GM23248 (cell line): ENCODE measurements at places on chromosomes 7 and 10. TPM values are rescaled to one million over a fixed set of nuclear protein-coding genes. Genes with fewer than 3 reads are reported as not detected.

DNA sequence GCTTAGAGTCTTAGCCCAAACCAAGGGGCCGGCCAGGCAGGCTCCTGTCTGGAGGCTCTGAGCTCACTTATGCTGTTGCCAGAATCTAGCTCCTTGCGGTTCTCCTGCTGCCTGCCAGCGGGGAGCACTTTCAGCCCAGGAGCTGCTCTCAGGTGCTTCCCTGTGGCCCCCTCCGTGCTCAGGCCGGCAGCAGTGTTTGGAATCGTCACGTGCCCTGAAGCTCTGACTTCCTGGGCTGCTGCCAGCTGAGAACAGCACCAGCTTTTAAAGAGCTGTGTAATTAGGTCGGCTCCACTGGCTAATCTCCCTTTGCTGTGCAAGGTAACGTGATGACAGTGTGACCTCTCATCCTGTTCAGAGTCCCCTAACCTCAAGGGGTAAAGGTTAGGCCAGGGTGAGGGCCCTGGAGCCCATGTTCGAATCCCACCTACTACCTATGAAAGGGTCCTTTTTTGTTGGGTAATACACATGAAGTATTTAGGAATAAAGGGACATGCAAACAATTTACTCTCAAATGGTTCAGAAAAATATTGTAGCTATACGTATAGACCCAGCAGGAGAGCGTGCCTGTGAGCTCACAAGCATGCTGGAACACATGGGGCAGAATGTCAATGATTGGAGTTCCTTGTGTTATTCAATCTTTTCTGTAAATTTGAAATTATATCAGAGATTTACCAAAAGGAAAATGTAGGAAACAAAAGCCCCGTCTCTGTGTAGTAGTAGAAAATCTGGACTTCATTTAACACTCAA is 16.6 kb downstream of the ZNF862 start:
- no peaks in the 10 kb centered on the region for H3K27me3 ChIP-seq
- no peak overlapping the region for H3K27ac ChIP-seq
- DNase-seq = peak; percentile 63
- H3K4me1 ChIP-seq = peaks cover 15% of the 10 kb centered on the region
- no peaks in the 10 kb centered on the region for H3K36me3 ChIP-seq
- H3K4me3 ChIP-seq = no peak overlapping the region

DNA sequence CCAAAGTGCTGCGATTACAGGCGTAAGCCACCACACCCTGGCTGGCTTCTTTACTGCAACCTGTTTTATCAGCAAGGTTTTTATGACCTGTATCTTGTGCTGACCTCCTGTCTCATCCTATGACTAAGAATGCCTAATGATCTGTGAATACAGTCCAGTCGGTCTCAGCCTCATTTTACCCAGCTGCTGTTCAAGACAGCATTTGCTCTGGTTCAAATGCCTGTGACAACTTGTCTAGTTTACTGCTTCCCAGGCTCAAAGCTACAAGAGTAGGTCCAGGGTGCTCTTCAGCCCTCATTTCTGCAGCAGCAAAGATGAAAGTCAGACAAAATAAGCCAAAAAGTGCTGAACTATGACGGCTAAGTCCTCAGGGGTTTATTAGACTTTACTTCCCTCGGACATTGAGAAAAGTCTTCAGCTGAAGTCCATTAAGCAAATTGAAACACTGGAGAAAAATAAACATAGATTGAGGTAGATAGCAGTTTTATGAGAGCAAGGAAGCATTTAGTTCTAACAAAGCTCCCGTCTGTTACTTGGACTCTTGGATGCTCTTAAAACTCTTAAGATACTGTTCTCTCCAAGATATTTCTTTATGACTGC is 12.5 kb upstream of the LYZL1 start:
- no peaks in the 10 kb centered on the region for H3K36me3 ChIP-seq
- H3K4me1 ChIP-seq = no peaks in the 10 kb centered on the region
- no peak for DNase-seq
- H3K4me3 ChIP-seq = no peak overlapping the region
- H3K27ac ChIP-seq = no peak overlapping the region

DNA sequence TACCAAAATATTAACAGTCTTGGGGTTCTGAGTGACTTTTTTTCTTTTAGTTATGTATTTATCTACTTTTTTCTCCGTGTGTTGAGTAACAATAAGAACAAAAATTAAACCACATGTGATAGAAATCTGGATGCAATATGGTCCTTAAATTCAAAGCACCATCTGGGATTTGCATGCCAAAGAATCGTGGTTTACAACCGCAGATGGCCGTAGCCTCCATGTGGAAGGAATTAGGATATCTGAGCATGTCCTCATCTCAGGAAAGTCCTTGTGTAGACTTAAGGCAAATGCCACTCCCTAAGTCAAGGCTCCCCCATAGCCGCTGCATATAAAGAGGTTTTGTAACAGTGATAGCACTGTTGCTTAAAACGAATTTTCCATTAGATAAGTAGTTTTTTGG is 304.0 kb downstream of the ZEB1 start:
- no peaks in the 10 kb centered on the region for H3K36me3 ChIP-seq
- peaks cover 60% of the 10 kb centered on the region for H3K4me1 ChIP-seq

Gene RASSF4
- 1.0 and 2.1 TPM in 2 replicates for total RNA-seq

Gene CFAP43
- total RNA-seq = not detected in 2 replicates

Gene PPP1R3C
- 193 and 238 TPM in 2 replicates for total RNA-seq
